Hair follicular keratinocyte (primary cell): ENCODE measurements at places on chromosomes 12 and 14. TPM values are rescaled to one million over a fixed set of nuclear protein-coding genes. Genes with fewer than 3 reads are reported as not detected.

The SLC25A47 gene
- not detected in 2 replicates for total RNA-seq

The POTEG gene
- total RNA-seq: not detected in 2 replicates

The IQSEC3 gene
- under 0.01 and 0.34 TPM in 2 replicates for total RNA-seq

The RAB15 gene
- total RNA-seq: 0.08 and 0.30 TPM in 2 replicates

The STAC3 gene
- 0.11 TPM in 1 of 2 replicates, not detected in the other for total RNA-seq

The PPP4R4 gene
- total RNA-seq: 12.5 and 17.3 TPM in 2 replicates

The LIN7A gene
- total RNA-seq: 0.08 TPM in 1 of 2 replicates, not detected in the other

The BBOF1 gene
- total RNA-seq: 0.47 and 1.9 TPM in 2 replicates
